ENCODE measurements at places on chromosomes 1 and 21. TPM values are rescaled to one million over a fixed set of nuclear protein-coding genes. Genes with fewer than 3 reads are reported as not detected.

Gene TTC24
- total RNA-seq: not detected

GRCh38 chr1:26719205-26719604, 23.4 kb downstream of the ARID1A start:
- no peak for DNase-seq

GRCh38 chr1:4271338-4271998, 371.4 kb upstream of the C1orf174 start:
- no peak for DNase-seq

GRCh38 chr1:7539769-7540175, 231.3 kb upstream of the VAMP3 start:
- no peak for DNase-seq

DNA sequence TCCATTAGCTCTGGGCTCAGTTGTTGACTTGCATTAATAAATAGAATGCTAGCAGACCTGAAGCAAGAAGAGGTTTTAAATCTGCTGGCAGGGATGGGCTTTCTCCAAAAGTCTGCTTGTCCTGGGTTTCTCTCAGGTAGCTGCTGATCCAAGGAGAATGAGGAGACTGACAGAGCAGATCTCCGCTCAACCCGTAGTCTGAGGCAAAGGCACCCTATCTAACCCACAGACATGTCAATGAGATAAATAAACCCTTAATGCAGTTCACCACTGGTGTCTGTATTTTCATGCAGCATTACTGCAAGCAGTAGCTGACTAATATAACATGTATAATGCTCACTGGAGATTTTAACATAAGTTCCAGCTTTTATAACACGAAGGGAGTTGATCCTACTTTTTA, 44.1 kb upstream of the RGS21 start:
- no peak for DNase-seq
